ENCODE measurements at places on chromosomes 6 and 20. TPM values are rescaled to one million over a fixed set of nuclear protein-coding genes. Genes with fewer than 3 reads are reported as not detected.

CLPSL2 gene
- total RNA-seq, result not detected

OSTM1 gene
- 19.0 TPM for total RNA-seq

SAYSD1 gene
- total RNA-seq, result 15.0 TPM

CCDC28A gene
- 16.4 TPM for total RNA-seq
